Mesothelial cell of epicardium (in vitro differentiated cells): ENCODE measurements at places on chromosomes 1 and 21.

DNA sequence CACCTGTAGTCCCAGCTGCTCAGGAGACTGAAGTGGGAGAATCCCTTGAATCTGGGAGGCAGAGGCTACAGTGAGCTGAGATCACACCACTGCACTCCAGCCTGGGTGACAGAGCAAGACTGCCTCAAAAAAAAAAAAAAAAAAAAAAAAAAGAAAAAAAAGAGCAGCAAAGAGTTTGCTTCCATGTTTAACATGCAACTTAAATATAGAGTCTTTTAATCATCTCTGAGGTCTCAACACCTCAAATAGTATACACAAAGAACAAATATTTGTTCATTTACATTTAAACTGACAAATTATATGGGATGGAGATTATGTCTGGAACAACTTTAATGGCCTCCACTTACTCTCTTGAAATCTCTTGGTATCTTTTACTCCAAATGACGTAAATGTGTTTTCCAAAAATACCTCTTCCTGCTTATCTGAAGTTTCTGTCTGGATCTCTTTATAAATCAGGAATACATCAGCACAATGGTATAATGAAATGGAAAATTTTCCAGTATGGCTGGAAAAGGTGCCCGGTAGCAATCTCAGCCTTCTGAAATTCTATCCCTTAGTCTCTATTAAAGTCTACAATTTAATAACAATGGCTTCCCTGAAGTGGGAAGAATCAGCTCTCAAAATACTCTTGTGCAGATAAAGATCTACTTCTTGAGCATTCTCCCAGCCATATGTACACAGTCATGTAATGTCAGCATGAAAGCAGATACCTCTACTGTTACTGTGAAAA, 258.5 kb downstream of the OMA1 start:
- DNase-seq = no peak
- peaks cover 27% of the 10 kb centered on the region for H3K27me3 ChIP-seq
- no peaks in the 10 kb centered on the region for H3K4me1 ChIP-seq

GRCh38 chr1:13224480-13225060, 1.4 kb downstream of the PRAMEF18 start:
- H3K27ac ChIP-seq = no peak overlapping the region
- H3K4me1 ChIP-seq = no peaks in the 10 kb centered on the region
- no peak overlapping the region for H3K4me3 ChIP-seq
- no peaks in the 10 kb centered on the region for H3K27me3 ChIP-seq

DNA sequence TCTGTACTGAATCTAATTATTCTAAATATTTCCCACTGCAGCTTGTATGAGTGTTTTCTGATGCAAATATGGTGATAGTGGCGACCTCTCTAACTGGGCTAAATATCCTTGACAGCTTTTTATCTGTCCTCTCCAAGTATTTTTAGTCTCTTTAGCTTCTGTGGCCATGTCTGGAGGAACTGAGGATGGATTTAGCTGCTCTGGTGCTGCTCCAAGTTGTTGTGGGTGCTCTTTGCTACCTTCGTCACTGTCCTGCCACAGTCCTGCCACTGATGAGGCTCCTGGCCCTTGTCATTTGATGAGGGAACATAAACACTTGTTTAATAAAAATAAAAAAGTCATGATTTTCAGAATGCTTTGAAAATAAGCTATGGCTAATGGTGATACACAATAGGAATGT, 15.9 kb downstream of the CAMTA1 start:
- no peaks in the 10 kb centered on the region for H3K27me3 ChIP-seq
- H3K27ac ChIP-seq = peak overlapping the region; percentile 84
- no peaks in the 10 kb centered on the region for H3K36me3 ChIP-seq
- H3K4me1 ChIP-seq = peaks cover 28% of the 10 kb centered on the region
- H3K4me3 ChIP-seq = no peak overlapping the region

GRCh38 chr21:18722193-18722592, 318.6 kb upstream of the TMPRSS15 start:
- H3K4me1 ChIP-seq = no peaks in the 10 kb centered on the region
- H3K36me3 ChIP-seq = no peaks in the 10 kb centered on the region
- no peak overlapping the region for H3K27ac ChIP-seq
- H3K27me3 ChIP-seq = peaks cover 7% of the 10 kb centered on the region
- no peak for DNase-seq

GRCh38 chr1:201717286-201717685, 111.7 kb upstream of the IPO9 start:
- no peak for DNase-seq
- H3K27ac ChIP-seq = no peak overlapping the region
- no peak overlapping the region for H3K4me3 ChIP-seq
- H3K4me1 ChIP-seq = peaks cover 35% of the 10 kb centered on the region
- no peaks in the 10 kb centered on the region for H3K27me3 ChIP-seq

DNA sequence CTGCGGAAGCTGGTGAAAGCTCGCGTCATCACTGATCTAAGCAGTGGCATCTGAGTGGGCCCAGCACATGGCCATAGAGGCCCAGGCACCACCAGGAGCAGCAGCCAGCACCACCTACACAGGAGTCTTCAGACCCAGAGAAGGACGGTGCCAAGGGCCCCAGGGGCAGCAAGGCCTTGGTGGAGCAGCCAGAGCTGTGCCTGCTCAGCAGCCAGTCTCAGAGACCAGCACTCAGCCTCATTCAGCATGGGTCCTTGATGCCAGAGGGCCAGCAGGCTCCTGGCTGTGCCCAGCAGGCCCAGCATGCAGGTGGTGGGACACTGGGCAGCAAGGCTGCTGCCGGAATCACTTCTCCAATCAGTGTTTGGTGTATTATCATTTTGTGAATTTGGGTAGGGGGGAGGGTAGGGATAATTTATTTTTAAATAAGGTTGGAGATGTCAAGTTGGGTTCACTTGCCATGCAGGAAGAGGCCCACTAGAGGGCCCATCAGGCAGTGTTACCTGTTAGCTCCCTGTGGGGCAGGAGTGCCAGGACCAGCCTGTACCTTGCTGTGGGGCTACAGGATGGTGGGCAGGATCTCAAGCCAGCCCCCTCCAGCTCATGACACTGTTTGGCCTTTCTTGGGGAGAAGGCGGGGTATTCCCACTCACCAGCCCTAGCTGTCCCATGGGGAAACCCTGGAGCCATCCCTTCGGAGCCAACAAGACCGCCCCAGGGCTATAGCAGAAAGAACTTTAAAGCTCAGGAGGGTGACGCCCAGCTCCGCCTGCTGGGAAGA, 3.2 kb upstream of the ARTN start:
- no peak overlapping the region for H3K27ac ChIP-seq
- no peak overlapping the region for H3K4me3 ChIP-seq
- no peak for DNase-seq
- H3K4me1 ChIP-seq = peaks cover 14% of the 10 kb centered on the region
- H3K36me3 ChIP-seq = peaks cover 18% of the 10 kb centered on the region

DNA sequence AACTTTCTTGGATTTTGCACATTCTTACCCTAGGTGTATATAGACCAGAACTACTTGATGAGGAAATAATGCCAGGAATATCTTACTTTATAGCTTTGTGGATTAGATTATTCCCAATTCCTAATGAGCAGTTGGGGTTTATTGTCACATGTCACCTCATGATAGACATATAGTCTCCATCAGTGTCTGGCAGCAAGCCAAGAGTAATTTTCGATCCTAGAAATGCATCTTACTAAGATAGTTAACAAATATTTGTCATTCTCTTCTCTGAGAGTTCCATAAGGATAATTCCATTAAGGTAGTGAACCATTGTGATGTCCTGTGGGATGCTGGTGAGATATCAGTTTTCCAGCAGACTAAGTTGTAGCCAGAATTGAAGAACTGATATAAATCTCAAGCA, 1282.9 kb upstream of the B3GALT2 start:
- no peak overlapping the region for H3K27ac ChIP-seq
- no peaks in the 10 kb centered on the region for H3K36me3 ChIP-seq
- no peak overlapping the region for H3K4me3 ChIP-seq
- peaks cover 17% of the 10 kb centered on the region for H3K4me1 ChIP-seq
- DNase-seq = no peak

DNA sequence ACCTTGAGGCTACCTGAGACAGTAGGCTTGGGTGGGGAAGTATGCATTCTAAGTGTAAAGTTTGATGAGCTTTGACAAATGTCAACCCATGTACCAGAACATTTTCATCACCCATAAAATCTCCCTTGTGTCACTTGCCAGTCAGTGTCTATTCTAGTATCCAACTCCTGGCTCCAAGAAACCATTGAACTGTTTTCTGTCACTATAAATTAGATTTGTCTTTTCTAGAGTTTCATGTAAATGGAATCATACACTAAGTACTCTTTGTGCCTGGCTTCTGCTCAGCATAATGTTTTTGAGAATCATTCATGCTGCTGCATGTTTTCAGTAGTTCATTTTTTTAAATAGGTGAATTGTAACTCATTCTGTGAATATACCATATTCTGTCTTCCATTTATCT, 165.4 kb downstream of the DNM3 start:
- no peak for DNase-seq
- peaks cover 12% of the 10 kb centered on the region for H3K36me3 ChIP-seq
- no peak overlapping the region for H3K27ac ChIP-seq
- peaks cover 29% of the 10 kb centered on the region for H3K4me1 ChIP-seq
- H3K27me3 ChIP-seq = no peaks in the 10 kb centered on the region
- H3K4me3 ChIP-seq = no peak overlapping the region

DNA sequence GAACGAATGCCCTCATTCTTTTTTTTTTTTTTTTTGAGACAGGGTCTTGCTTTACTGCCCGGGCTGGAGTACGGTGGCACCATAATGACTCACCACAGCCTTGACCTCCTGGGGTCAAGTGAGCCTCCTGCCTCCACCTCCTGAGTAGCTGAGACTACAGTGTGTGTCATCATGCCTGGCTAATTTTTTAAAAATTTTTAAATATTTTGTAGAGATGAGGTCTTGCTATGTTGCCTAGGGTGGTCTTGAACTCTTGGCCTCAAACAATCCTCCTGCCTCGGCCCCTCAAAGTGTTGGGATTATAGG, 69.4 kb downstream of the ALG14 start:
- peaks cover 47% of the 10 kb centered on the region for H3K4me1 ChIP-seq
- H3K4me3 ChIP-seq = no peak overlapping the region
- H3K27me3 ChIP-seq = no peaks in the 10 kb centered on the region
- no peak overlapping the region for H3K27ac ChIP-seq

DNA sequence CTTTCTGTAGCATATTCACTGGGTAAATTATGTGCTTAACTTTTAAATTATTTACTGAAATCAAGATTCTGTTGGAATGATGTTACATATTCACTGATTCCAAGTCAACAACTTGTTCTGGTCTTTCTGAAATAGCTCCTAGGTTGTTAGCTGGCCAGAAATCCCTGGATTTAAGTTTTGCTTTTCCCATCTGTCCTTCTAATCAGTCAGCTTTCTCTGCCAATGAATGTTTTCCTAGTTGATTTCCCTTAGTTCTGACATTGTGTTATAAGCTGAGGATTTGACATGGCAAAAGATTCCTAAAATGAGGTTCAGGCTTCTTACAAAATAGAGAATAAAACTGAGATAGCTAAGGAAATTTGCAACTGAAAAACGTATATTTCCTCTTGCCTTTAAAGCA, 1479.6 kb downstream of the MRPL39 start:
- no peak overlapping the region for H3K4me3 ChIP-seq
- H3K36me3 ChIP-seq = no peaks in the 10 kb centered on the region
- no peaks in the 10 kb centered on the region for H3K4me1 ChIP-seq
- no peak overlapping the region for H3K27ac ChIP-seq
- no peak for DNase-seq
- no peaks in the 10 kb centered on the region for H3K27me3 ChIP-seq

GRCh38 chr1:205315008-205315618, 6.4 kb downstream of the NUAK2 start:
- peaks cover 7% of the 10 kb centered on the region for H3K36me3 ChIP-seq
- peak overlapping the region; percentile 99 for H3K27ac ChIP-seq
- no peaks in the 10 kb centered on the region for H3K27me3 ChIP-seq
- DNase-seq = no peak

DNA sequence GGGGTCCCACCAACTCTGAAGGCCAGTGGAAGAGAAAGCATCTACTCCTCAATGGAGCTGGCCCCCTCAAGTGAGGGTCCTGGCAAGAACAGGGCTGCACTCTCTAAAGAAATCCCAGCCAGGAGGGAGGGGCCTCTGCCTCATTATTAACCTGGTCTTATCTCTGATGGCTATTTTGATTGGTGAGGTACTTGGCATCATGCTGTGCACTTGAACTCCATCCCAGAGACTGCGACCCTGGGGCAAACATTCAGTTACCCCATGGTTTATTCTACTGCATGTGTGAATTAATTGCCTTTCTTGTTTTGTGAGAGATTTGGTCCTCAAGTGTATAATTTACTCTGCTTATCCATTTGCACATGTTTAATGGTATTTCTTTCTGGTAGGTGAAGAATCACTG, 55.0 kb upstream of the ETV3 start:
- no peaks in the 10 kb centered on the region for H3K27me3 ChIP-seq
- H3K36me3 ChIP-seq = no peaks in the 10 kb centered on the region
- peaks cover 8% of the 10 kb centered on the region for H3K4me1 ChIP-seq
- no peak overlapping the region for H3K27ac ChIP-seq
- no peak overlapping the region for H3K4me3 ChIP-seq
- no peak for DNase-seq
